ENCODE measurements at places on chromosomes 1 and 21.

DNA sequence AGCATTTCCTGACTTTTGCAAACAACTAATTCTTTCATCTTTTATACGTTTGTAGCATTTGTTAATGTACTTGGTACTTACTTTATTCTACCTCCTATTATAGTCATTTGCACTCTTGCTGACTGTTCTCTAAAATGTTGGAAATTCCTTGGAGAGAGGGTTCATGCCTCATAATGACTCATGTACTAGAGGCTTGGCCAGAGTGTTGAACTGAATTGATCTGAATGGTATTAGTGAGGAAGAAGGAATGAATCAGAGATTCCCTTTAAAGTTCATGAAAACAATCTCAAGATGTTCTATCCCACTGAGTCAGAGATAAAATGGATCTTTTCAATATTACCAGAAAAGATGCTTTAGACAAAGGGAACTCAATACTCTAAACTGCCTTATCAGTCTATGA is 383.4 kb downstream of the SEC16B start:
- ATAC-seq = no peak

GRCh38 chr21:43023175-43023574 is 48.8 kb downstream of the PKNOX1 start:
- no peak for ATAC-seq

GRCh38 chr1:54973205-54973921 is 7.1 kb upstream of the TMEM61 start:
- ATAC-seq = no peak

DNA sequence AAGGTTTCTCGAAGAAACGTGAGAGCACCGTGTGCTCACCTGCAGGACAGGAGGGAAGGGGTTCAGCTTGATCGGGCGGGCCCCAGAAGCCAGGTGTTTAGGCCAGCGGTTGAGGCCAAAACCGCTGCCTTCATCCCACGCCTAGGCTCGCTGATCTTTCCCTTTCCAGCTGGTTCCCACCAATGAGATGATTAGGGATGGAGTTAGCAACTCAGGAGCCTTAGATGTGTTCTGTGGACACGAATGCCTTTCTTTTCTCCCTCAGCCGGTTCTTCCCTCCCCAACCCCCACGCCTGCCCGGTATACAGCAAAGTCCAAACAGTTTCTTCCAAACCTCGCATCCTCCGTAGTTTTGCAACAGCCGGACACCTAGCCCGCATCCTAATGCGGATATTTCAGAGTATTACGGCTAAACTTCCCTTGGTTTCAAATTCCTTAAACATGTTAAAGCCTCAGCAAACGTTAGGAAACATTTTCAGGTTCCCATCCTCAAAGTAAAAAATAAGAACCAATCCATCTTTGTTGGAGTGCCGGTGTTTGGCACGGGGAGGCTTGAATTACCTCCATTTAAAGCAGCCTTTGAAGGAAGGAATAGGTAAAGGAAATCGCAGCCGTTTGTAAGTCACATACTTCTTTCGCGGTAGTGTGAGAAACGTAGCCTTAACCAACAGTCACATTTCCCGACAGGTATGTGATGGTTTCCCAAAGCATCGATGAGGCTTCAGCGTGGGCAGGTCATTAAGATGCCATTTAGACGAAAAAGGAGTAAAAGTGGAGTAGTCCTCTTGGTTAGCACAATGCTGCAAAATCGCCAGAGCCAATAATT is 1.1 kb downstream of the LRRC8C start:
- ATAC-seq = no peak

DNA sequence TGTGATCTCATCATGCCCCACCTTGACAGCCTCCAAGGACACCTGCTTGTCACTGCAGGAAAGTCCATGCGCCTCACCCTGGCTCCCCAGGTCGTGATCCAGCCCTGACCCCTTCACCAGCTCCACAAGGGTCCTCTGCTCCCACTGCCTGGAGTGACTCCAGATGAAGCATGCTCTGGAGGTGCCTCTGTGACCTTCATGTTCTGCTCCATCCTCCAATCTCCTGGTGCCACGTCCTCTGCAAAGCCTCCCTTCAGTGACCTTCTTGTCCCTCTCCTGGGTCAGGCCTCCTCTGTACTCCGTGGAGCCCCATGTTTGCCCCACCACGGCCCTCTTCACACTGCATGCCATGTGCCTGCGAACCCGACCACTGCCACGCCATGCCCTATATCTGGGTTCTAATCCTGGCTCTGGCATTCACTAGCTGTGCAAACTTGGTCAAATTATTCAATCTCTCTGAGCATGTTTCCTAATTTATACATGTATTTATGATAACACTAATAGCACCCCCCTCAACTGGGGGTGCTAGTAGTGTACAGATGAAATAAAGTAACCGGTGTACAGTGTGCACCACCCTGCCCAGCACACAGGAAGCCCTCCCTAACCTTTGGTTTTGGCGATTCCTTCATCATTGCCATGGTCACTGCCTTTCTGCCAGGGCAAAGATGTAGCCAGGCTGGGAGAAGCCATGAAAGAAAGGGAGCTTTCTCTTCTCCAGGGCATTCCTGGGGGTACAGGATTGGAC is 77.4 kb downstream of the STUM start:
- peak; percentile 59 for ATAC-seq

DNA sequence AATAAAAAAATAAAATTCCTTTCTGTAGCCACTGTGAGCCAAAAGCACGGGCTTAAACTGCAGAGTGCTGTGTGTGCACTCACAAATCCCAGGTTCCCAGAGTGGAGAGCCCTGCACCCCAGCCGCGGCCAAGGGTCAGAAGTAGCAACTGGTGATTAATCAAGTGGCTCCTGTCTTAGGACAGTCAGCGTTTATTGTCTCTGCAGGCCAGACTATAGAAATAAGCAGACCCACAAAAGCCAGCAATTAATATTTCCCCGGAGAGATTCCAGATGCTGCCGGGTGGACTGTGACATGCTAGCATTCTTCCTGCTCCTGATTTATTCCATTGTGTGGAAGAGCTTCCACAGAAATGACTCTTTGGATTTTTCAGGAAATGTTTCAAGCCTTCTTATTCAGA is 412.2 kb downstream of the KIF26B start:
- no peak for ATAC-seq

- ATAC-seq = no peak
Measured at GRCh38 chr1:192521734-192522133, 53.8 kb upstream of the RGS1 start.

DNA sequence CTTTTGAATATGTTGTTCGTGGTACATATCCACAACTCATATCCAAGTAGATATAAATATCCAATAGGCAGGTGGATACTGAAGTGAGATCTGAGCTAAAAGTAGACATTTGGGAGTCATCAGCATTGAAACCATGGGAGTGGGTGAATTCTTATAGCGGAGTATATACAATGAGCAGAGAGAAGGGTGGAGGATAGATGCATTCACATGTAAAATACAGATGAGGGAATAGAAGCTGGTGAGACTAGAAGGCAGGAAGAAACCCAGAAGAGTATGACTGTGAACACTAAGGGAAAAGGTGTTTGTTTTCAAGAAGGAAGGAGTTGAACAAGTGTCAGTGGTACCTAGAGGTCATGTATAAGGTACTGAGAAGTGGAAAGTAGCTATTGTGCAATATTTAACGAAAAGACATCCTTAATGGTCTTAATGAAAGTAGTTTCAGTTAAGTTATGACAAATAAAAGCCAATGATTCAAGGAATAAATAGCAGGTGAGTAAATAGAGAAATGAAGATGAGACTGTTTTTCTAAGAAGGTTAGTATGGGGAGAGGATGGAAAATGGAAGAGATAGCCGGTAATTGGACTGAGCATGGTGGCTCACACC is 181.6 kb upstream of the CACYBP start:
- no peak for ATAC-seq

DNA sequence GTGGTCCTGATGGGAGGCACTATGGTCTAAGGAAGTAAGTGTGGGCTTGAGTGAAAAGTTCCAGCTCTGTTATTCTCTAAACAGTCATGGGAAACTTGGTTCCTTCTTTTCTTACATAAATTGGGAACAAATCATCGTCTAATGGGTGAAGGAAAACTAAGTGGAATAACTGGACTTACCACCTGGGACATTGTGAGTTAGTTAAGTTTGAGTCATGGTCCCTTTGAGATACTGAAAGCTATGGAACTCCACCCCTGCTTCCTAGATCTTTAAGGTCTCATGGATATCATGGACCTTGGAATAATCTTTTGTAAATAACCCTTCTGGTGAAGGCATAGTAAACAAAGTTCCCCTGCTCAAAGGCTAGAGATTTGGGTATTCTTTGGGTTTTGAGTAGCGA is 16.1 kb upstream of the TXLNA start:
- ATAC-seq = no peak

DNA sequence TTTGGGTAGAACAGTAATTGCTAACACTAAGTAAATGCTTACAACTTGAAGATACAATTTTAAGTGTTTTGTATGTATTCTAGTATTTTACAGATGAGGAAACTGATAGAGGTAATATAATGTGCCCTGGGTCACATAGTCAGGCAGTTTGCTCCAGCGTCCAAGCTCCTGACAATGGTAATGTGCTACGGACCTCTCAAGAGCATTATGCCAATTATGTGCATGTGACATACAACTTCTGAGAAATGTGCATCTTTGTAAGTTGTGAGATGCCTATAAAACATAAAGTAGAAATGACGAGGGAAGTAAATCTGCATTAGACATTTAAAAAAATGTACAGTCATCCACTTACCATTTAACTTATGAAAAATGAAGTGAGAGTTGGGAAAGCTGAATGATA is 186.8 kb downstream of the LRRC7 start:
- ATAC-seq = no peak
